Activated CD4-positive, alpha-beta memory T cell treated with anti-CD3 and anti-CD28 coated beads for 36 hours (primary cell): ENCODE measurements at places on chromosomes 1 and 21. TPM values are rescaled to one million over a fixed set of nuclear protein-coding genes. Genes with fewer than 3 reads are reported as not detected.

OR2L2 gene
- not detected for total RNA-seq

ZP4 gene
- not detected for total RNA-seq

DNA sequence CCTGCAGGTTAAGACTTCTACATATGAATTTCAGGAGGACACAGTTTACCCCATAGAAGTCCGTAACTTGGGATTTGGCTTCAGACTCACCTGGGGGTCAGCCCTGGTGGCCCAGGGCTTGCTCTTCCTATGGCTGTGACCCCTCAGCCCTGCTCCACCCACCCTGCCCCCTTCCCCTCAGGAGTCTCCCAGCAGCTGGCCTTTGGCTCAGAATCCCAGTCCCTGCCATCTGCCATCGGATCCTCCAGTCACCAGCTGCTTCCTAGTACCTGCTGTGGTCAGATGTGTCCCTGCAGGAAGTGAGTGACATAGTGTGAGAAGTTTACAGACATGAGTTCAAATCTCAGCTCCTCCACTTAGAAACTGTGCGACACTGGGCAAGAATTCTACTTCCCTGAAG is 332.6 kb downstream of the NPHP4 start:
- no peaks in the 10 kb centered on the region for H3K36me3 ChIP-seq
- peaks cover 2% of the 10 kb centered on the region for H3K27me3 ChIP-seq
- no peaks in the 10 kb centered on the region for H3K4me1 ChIP-seq
- H3K27ac ChIP-seq: no peak overlapping the region
- no peak for DNase-seq

DNA sequence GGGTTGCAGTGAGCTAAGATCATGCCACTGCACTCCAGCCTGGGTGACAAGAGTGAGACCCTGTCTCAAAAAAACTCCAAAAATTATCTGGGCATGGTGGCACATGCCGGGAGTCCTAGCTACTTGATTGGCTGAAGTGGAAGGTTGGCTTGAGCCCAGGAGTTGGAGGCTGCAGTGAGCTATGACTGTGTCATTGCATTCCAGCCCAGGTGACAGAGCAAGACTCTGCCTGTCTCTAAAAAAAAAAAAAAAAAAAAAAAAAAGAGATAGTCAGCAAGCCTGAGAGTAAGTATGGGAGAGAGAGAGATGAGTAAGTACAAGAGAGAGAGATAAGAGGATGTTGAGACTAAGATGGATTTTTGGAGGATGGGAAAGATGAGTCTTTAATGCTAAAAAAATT is 180.8 kb upstream of the CACYBP start:
- peaks cover 4% of the 10 kb centered on the region for H3K36me3 ChIP-seq
- peaks cover 29% of the 10 kb centered on the region for H3K4me1 ChIP-seq
- no peak overlapping the region for H3K27ac ChIP-seq
- DNase-seq: peak; percentile 46
- no peak overlapping the region for H3K4me3 ChIP-seq

GRCh38 chr1:107184888-107185287 is 44.0 kb downstream of the NTNG1 start:
- peaks cover 2% of the 10 kb centered on the region for H3K27me3 ChIP-seq
- H3K4me1 ChIP-seq: no peaks in the 10 kb centered on the region
- no peak for DNase-seq
- no peaks in the 10 kb centered on the region for H3K36me3 ChIP-seq

- no peak overlapping the region for H3K4me3 ChIP-seq
- no peaks in the 10 kb centered on the region for H3K4me1 ChIP-seq
- H3K36me3 ChIP-seq: no peaks in the 10 kb centered on the region
- no peak for DNase-seq
- H3K27me3 ChIP-seq: peaks cover 9% of the 10 kb centered on the region
Observed at GRCh38 chr1:78153092-78153736, 107.4 kb downstream of the GIPC2 start.

- H3K4me3 ChIP-seq: no peak overlapping the region
- no peaks in the 10 kb centered on the region for H3K36me3 ChIP-seq
- peaks cover 4% of the 10 kb centered on the region for H3K27me3 ChIP-seq
- no peaks in the 10 kb centered on the region for H3K4me1 ChIP-seq
- H3K27ac ChIP-seq: no peak overlapping the region
Observed at GRCh38 chr1:212466898-212467650, 34.4 kb downstream of the NENF start.
